Kidney (tissue), 22 donors: ENCODE measurements at places on chromosomes 11 and 22. TPM values are rescaled to one million over a fixed set of nuclear protein-coding genes. Genes with fewer than 3 reads are reported as not detected.

Gene CST6
- 5.9 TPM for total RNA-seq

Gene SPI1
- 39.8 TPM for total RNA-seq

Gene TSSC4
- 42.3 TPM for total RNA-seq

Gene SLC6A5
- not detected for total RNA-seq

Gene SCGB1C1
- not detected for total RNA-seq

Gene CCDC157
- total RNA-seq: 5.1 TPM

Gene SLC22A9
- total RNA-seq: not detected

Gene OR8D4
- total RNA-seq: not detected

Gene GRAMD4
- 58.2 TPM for total RNA-seq

Gene GRAP2
- 9.7 TPM for total RNA-seq

Gene FGF19
- total RNA-seq: not detected

- H3K4me1 ChIP-seq: peaks cover 14% of the 10 kb centered on the region
- DNase-seq: peak; percentile 33
- H3K27me3 ChIP-seq: no peaks in the 10 kb centered on the region
- H3K36me3 ChIP-seq: peaks cover 4% of the 10 kb centered on the region
Measured at GRCh38 chr11:35662061-35662648, 420 bp upstream of the TRIM44 start.

- no peaks in the 10 kb centered on the region for H3K27me3 ChIP-seq
- H3K36me3 ChIP-seq: peaks cover 9% of the 10 kb centered on the region
- no peak overlapping the region for H3K4me3 ChIP-seq
Measured at GRCh38 chr11:113730887-113731726, 25.0 kb upstream of the TMPRSS5 start.

DNA sequence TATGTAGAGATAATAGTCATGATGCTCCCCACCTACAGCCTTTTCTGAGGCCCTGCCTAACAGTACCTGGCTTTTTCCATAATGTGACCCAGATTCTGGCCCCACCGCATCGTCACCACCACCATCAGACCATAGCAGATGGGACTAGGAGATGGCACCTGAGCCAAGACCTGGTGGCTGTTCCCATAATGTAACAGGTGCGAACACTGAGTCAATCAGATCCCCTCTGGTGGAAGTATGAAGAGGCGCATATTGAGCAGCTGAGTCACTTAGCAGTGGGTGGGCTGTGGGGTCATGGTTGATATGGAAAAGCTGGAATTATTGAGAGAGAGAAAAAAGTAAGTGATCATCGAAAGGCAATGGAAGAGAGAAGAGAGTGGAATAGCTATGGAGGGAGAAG is 578.0 kb upstream of the CADM1 start:
- no peak overlapping the region for H3K4me3 ChIP-seq
- no peak overlapping the region for H3K27ac ChIP-seq
- H3K27me3 ChIP-seq: no peaks in the 10 kb centered on the region
- H3K36me3 ChIP-seq: no peaks in the 10 kb centered on the region
- DNase-seq: no peak

- no peak overlapping the region for H3K27ac ChIP-seq
- H3K4me3 ChIP-seq: no peak overlapping the region
- DNase-seq: no peak
- H3K4me1 ChIP-seq: peaks cover 3% of the 10 kb centered on the region
- no peaks in the 10 kb centered on the region for H3K27me3 ChIP-seq
Measured at GRCh38 chr11:35783809-35784208, 121.2 kb downstream of the TRIM44 start.

GRCh38 chr11:39678996-39679395 is 1780.5 kb downstream of the LRRC4C start:
- H3K27ac ChIP-seq: no peak overlapping the region
- no peak overlapping the region for H3K4me3 ChIP-seq

DNA sequence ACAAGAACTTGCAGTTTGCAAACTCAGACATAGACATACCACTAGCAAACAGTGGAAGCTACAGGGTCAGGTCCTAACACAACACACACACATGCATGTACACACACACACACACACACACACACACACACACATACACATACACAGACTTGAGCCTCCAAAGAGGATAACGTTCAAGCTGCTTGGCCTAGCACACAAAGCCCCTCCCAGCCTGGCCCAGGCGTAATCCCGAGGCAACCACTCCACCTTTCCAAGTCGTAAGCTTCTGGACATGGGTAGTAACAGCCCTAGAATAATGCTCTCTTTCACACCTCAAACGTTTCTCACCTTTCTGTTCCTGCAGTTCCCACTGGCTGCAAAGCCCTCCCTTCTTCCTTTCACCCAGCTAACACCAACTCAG is 88.6 kb downstream of the LARGE1 start:
- H3K4me1 ChIP-seq: no peaks in the 10 kb centered on the region
- no peaks in the 10 kb centered on the region for H3K36me3 ChIP-seq
- no peak for DNase-seq
- H3K4me3 ChIP-seq: no peak overlapping the region

GRCh38 chr11:47852053-47852452 is 3.9 kb upstream of the NUP160 start:
- H3K4me1 ChIP-seq: peaks cover 7% of the 10 kb centered on the region
- H3K36me3 ChIP-seq: no peaks in the 10 kb centered on the region
- DNase-seq: no peak
- H3K27me3 ChIP-seq: no peaks in the 10 kb centered on the region

DNA sequence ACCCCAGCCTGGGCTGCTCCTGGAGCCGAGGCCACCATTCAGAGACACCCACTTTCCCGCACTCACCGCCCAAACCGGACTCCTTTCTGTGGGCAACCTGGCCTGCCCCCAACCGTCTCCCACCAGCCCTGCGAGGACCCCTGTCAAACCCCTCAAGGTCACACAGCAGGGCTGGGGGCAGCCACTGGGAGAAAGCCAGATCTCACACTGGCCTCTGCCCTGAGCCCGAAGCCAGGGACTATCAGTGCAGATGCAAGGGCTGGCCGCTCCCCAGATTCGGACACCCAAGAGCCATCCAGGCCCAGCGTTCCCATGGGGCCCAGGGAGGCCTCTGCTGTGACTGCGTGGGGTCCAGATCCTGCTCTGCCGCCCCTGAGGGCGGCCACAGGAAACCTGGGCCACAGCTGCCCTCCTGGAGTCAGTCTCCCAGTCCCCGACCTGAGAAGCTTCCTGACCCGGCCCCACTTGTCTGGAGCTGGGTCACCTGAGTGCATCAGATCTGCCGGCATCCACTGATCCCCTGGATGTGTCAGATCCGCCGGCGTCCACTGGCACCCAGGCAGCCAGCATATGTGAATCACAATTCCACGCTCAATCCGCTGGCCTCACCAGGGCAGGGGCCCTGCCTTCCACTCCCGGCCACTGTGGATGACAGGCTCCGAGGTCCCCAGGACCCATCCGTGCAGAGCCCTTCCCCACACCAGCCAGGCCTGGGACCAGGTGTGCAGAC is 139.7 kb downstream of the BRD1 start:
- no peak overlapping the region for H3K27ac ChIP-seq
- no peak overlapping the region for H3K4me3 ChIP-seq
- no peaks in the 10 kb centered on the region for H3K27me3 ChIP-seq

- H3K27ac ChIP-seq: no peak overlapping the region
- DNase-seq: no peak
- no peak overlapping the region for H3K4me3 ChIP-seq
- no peaks in the 10 kb centered on the region for H3K27me3 ChIP-seq
Measured at GRCh38 chr11:116539836-116540418, 232.9 kb downstream of the BUD13 start.

GRCh38 chr22:24093855-24094254 is 82.8 kb downstream of the CABIN1 start:
- DNase-seq: no peak
- H3K4me3 ChIP-seq: no peak overlapping the region
- no peak overlapping the region for H3K27ac ChIP-seq
- H3K4me1 ChIP-seq: no peaks in the 10 kb centered on the region
- no peaks in the 10 kb centered on the region for H3K27me3 ChIP-seq
- peaks cover 3% of the 10 kb centered on the region for H3K36me3 ChIP-seq

- H3K27ac ChIP-seq: no peak overlapping the region
- no peaks in the 10 kb centered on the region for H3K36me3 ChIP-seq
- H3K27me3 ChIP-seq: no peaks in the 10 kb centered on the region
- no peak overlapping the region for H3K4me3 ChIP-seq
Measured at GRCh38 chr11:92347454-92347853, 122.8 kb downstream of the FAT3 start.

- peak; percentile 86 for DNase-seq
Measured at GRCh38 chr22:30920407-30920806, 48.2 kb downstream of the MORC2 start.

GRCh38 chr11:35357923-35358322 is 61.4 kb downstream of the SLC1A2 start:
- H3K27ac ChIP-seq: no peak overlapping the region
- H3K4me3 ChIP-seq: no peak overlapping the region
- H3K27me3 ChIP-seq: no peaks in the 10 kb centered on the region
- DNase-seq: no peak

DNA sequence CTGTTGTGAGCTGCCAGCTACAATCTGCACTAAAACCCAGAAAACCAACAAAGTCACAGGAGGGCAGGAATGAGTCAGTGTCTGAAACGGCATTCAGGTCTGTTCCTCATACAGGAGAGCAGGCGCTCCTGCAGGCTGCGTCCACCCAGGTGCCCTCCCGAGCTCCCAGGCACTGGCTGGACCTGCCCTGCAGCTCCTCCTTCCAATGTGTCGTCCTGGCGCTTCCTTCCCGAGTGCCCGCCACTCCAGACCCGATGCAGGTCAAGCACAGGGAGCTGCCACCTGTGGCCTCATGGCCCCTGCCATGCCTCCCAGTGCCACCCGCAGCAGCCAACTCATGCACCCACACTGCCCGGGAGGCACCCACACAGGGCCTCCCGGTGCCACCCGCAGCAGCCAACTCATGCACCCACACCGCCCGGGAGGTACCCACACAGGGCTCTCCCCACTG is 12.0 kb downstream of the BRD1 start:
- no peaks in the 10 kb centered on the region for H3K27me3 ChIP-seq
- no peak for DNase-seq
- H3K4me3 ChIP-seq: no peak overlapping the region
- H3K36me3 ChIP-seq: peaks cover 28% of the 10 kb centered on the region

GRCh38 chr11:43735115-43735514 is 54.6 kb downstream of the HSD17B12 start:
- H3K27me3 ChIP-seq: no peaks in the 10 kb centered on the region
- DNase-seq: no peak
- H3K4me1 ChIP-seq: no peaks in the 10 kb centered on the region
- no peak overlapping the region for H3K4me3 ChIP-seq

- H3K4me1 ChIP-seq: no peaks in the 10 kb centered on the region
- no peak overlapping the region for H3K27ac ChIP-seq
- H3K27me3 ChIP-seq: no peaks in the 10 kb centered on the region
- H3K36me3 ChIP-seq: peaks cover 9% of the 10 kb centered on the region
Measured at GRCh38 chr22:47010211-47010610, 247.8 kb downstream of the TBC1D22A start.

- DNase-seq: no peak
- no peaks in the 10 kb centered on the region for H3K36me3 ChIP-seq
- H3K4me3 ChIP-seq: no peak overlapping the region
Measured at GRCh38 chr11:13602844-13603243, 65.6 kb upstream of the FAR1 start.

DNA sequence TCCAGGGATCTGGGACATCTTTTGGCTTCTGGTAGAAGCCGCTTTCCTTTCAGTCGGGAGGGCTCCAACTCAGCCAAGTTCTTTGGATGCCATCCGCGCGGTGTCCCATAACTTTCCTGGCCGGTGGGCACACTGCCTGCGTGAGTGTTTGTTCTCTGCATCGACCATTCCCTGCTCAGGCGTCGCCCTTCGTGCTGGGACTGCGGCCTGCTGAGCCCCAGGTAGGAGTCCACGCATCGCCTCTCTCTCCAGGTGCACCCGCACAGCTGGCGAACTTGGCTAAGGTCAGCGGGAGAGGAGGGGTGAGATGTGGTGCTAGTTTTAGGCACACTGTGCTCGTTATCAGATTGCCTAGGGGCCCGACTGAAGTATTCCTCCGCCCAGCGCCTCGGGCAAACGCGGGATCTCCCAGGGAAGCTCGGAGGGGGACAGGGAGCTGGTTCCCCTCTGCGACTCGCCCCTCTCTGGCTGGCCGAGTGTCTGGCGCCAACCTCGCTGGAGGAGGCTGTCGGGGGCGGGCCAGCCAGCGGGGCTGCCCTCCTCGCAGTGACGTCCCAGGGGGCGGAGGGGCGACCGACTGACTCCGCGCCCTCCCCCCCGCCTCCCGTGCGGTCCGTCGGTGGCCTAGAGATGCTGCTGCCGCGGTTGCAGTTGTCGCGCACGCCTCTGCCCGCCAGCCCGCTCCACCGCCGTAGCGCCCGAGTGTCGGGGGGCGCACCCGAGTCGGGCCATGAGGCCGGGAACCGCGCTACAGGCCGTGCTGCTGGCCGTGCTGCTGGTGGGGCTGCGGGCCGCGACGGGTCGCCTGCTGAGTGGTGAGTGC is at the start of gene LAYN:
LAYN (plus strand) TSS at position 607 of the 823 bp plus-strand sequence; CDS start at position 731, 124 bp downstream.
- H3K27me3 ChIP-seq: no peaks in the 10 kb centered on the region
- peak within 1 kb of the TSS; percentile 45 for H3K4me3 ChIP-seq
- peak; percentile 88 for DNase-seq
- peak within 1 kb of the TSS; percentile 7 for H3K27ac ChIP-seq
- no peaks in the 10 kb centered on the region for H3K36me3 ChIP-seq

DNA sequence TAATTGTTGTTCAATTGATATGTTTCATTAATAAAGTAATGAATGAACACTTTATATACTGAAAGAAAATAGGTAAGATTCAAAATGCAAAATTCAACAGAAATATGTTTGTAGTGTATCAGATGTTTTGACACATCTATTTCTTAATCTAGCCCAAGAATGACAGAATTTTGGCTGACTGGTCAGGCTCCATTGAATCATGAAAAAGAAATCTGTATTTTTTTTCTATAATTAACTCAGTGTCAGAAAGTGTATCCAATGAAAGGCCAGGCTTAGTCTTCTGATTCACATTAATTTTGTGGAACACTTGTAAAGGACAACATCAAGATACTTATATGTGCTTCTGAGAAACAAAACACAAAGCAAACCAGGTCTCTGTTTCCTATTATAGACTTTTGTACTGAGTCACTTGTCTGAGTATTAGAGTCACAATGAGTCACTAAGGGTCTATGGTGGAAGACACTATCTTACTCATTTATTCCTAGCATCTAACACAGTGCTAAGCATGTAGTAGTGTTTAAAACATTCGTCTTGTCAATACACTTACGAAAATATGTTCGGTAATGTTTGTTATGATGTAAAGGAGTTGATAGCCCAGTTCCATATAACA is 297.7 kb upstream of the CCDC90B start:
- H3K36me3 ChIP-seq: no peaks in the 10 kb centered on the region
- no peaks in the 10 kb centered on the region for H3K4me1 ChIP-seq
- no peak overlapping the region for H3K4me3 ChIP-seq
- H3K27ac ChIP-seq: no peak overlapping the region
- no peaks in the 10 kb centered on the region for H3K27me3 ChIP-seq

- DNase-seq: no peak
- no peaks in the 10 kb centered on the region for H3K27me3 ChIP-seq
- H3K4me3 ChIP-seq: no peak overlapping the region
Measured at GRCh38 chr11:121717296-121717695, 264.5 kb upstream of the SORL1-AS1 start.

DNA sequence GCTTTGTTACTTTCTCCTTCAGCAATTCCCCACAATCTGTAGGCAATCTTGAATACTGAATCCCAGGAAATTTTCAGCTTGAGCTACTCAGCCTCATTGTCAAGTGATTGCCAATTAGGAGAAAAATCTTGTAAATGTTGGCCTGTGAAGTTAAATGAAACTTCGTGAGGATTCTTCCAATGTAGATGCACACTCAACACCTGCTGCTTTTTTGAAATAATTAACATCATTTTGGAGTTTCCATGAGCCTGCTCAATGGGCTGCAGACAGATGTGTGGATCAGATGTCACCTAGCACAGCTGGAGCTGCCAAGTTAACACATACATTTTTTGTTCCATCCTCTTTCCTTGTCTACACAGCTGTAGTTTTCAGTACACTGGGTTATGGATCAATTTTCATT is 645.6 kb upstream of the LUZP2 start:
- DNase-seq: no peak
- no peaks in the 10 kb centered on the region for H3K27me3 ChIP-seq
- H3K27ac ChIP-seq: no peak overlapping the region
- H3K4me3 ChIP-seq: no peak overlapping the region
